ENCODE measurements at places on chromosomes 1 and 21.
A peak's percentile ranks its signal among the peaks of the same experiment; 100 is the strongest.

DNA sequence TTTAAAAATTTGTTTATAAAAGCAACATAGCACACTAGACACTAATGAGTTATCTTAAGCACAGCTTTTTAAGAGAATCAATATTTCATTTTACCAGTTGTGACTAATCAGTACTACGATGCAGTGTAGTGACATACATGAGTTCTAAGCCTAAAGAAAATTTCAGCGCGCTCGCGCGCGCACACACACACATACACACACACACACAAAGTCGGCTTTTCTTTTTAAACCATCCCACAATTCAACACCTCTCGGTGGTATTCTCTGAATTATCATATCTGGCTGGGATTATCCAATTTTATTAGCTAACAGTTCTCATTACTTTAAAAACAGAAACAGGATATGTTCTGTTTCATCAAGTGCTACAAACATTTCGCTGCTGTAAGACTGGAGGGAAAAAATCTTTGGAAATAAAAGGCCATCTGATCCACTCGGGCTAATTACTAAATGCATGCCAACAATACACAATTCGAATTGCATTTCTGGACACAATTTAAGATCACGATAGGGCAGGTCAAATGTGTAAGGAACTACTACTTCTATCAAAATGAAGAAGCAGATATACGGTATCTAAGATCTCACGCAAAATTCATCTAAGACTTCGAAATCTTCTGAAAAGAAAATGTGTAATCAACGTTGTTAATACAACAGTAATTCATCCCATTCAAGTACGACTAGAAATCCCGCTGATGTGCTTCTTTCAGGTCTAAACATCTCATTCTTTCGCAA lies 1.2 kb downstream of the TUT4 start:
- DNase-seq: peak; percentile 3

DNA sequence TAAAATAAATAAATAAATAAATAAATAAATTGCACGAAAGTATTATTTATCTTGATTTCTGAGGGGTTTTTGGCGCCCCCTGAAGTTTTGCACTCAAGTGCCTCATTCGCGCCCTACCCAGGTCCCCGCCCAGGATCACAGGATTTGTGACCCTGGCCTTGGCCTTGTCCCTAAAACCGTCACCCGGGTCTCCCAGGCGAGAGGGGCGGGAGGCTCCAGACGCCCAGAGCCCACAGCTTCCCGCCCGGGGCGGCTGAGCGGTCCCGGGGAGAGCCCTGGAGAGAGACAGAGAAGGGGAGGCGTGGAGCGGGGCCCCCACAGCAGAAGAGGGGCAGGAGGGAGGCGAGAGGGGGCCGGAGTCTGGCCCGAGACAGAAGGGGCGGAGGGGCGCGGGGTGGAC lies 91.8 kb upstream of the CASZ1 start:
- no peak for DNase-seq

DNA sequence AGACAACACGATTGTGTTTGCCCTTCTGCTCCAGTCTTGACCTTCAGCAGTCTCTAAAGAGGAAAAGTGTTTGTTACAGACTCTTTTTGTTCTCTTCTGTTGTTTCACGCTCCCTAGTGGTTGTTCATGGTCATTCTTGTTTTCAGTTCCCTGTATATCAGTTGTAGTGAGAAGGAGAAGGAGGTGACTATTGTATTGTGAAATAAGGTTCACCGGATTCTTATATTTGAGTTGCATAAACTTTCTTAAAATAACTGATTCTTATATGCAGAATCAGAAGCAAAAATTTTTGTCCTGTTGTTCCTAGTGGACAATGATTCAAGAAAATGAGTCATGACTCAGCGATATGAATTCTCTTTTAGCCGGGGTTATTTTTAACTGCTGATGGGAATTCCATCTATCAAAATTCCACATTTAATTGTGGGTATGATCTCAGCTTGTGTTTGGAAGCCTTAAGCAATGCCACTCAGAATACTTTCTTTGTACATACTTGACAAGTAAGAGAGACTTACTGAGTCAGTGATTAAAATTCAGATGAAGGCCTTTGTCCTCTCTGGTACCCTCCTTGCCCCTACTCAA lies 152.2 kb downstream of the CLEC20A start:
- no peak for DNase-seq

DNA sequence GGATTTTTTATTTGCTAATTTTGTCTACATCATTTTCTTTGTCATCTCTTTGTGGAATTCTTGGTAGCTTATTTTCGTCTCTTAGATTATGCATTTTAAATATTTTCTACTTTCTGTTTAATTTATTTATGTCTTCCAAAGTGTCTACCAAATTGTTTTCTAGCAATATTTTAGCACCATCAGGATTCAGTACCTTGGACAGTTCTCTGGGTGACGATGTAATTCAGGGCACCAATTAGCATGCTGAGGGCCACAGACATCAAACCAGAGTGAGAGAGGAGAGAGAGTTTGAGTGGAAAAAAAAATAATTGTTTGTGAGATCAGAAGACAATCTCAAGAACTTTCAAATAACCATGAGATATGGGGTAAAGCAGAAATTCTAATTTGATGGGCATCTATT lies 169.8 kb upstream of the CXADR start:
- DNase-seq: no peak

DNA sequence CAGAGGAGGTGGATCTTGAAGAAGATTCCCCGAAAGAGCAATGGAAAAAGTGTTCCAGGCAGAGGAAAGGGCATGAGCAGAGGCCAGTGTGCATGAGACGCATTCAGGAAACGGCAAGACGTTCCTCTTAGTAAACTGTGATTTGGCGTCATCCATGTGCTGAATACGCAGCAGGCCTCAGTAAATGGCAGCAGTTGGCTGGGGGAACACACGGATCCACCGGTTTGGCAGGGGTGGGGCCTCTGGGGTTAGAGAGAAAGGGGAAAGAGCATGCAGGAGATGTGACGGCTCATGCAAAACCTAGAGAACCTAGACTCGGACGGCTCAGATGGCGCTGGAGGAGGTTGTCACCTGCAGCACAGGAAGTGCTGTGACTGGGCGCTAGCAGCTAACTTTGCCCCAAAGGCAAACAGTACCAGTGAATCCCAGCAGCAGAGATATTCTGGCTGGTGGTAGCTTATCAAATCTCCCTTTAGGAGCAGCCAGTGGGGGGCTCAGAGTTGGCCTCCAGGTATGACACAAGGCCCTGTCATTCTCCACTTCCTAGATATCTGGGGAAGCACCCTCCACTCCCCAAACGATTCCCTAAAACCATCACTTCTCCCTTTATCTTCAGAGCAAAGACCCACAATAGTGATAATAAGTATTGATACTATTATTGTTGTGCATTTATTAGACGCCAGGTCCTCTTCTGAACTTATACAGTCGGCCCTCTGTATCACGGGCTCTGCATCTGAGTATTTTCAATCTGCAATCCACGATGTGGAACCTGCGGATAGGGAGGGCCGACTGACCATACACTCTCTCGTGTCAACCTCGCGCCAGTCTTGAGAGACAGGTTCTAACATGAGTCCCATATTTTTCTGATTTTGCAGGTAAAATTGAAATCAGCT lies 7.6 kb downstream of the LAPTM5 start:
- peak; percentile 65 for DNase-seq

DNA sequence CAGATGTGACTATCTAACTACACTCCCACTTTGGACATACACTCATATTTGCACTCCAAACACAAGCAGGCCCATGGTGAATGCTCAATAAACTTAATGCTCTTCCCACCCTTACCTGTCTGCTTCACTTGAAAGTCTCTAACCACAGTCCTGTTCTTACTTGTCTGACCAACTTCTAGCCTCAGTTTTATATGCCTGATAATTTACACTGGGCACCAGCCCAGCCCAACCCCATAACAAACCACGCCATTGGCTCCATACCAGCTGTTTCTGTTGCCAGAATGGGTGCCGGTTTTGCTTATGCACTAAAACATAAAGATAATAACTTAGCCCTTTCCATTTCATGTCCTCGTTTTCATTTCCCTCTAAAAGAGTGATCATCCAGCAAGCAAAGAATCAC lies 395.4 kb downstream of the NTNG1 start:
- no peak for DNase-seq

DNA sequence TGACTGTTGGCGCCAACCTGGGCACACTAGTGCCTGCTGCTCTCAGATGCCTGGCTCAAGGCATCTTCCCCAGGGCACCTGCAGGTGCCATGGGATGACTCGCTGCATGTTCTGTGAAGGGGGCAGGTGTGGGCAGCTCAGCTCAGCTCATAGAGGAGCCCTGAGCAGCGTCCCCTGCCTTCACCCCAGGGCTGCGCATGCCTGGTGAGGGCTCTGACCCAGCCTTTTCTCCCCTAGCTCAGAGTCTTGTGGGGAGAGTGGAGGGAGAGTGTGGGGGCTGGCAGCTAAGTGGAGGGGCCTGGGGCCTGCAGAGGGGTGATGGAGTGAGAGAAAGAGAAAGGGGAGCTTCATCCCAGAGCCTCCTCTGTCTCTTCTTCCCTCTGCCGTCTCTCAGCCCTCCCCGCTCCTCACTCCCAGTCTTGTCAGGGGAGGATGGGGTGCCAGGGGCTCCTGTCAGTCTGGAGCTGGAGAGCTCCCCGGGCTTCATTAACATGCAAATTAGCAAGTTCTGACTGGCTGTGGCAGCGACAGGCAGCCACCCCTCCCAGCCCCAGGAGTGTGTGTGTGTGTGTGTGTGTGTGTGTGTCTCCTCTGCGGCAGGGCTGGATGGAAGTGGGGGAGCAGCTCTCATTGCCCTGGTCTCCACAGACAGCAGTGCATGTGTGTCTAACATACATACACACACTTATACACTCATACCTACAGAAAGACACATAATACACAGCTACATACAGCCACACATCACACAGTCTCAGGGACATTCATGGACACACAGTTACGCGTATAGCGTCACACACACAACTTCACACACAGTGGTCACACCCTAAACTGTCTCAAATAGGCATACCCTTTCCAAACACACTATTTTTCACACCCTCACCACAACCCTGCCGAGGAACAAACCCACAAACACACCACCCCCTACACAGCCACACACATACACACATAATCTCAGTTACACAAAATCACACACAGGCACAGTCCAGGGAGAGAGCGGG lies 34.0 kb downstream of the FOXO6 start:
- DNase-seq: no peak

DNA sequence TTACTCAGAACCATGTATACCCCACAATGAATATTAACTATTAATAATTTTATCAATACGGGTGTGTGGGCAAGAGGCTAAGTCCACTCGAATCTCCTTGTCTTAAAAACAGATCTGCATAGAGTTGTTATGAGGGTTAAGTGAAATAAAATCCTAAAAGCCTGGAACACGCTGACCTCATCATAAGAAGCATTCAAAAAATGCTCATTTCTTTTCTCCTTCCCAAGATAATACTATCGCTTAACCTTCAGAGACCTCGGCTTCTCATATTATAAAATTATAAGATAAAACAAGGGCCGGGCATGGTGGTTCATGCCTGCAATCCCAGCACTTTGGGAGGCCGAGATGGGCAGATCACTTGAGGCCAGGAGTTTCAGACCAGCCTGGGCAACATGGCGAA lies 35.1 kb downstream of the LPAR3 start:
- no peak for DNase-seq

GRCh38 chr1:55120538-55120937 lies 81.2 kb downstream of the PCSK9 start:
- no peak for DNase-seq

- DNase-seq: no peak
Observed at GRCh38 chr1:193070386-193070753, 11.0 kb downstream of the RO60 start.

DNA sequence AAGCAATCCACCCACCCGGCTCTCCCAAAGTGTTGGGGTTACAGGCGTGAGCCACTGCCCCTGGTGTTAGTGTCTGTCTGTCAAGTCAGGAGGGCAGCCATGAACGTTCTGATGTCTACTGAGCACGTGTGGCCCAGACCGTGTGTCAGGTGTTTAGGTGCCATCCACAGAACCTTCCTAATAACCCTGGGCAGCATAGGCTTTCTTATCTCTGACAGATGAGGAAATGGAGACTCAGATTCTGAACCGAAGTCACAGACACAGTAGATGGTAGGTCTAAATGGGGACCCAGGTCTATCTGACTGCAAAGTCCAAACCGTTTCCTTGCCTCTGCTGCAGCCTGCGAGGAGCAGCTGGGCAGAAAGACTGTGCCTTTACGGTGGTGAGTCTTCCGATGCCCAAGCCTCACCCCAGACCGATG lies 622 bp upstream of the IL6R start:
- no peak for DNase-seq

DNA sequence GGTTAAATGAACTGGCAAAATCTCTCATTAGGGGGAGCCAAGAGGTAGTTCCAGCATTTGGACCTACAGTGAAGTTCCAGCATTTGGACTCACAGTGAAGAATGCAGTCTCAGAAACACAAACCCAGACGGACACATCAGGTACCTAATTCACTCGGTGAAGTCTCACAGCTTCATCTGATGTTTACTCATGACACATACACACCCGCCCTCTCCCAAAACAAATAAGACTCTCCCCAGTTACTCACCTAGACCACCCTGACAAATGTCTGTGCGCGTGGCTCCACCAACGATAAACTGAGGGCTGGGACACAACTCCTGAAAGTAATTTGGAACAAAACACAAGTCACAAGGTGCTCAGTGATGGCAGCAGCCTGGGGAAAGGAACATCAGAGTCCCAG lies 11.4 kb downstream of the CAPN8 start:
- DNase-seq: no peak

GRCh38 chr1:60906526-60906925 lies 175.8 kb upstream of the NFIA start:
- no peak for DNase-seq

GRCh38 chr1:52424813-52425212 lies 20.4 kb downstream of the PRPF38A start:
- no peak for DNase-seq

DNA sequence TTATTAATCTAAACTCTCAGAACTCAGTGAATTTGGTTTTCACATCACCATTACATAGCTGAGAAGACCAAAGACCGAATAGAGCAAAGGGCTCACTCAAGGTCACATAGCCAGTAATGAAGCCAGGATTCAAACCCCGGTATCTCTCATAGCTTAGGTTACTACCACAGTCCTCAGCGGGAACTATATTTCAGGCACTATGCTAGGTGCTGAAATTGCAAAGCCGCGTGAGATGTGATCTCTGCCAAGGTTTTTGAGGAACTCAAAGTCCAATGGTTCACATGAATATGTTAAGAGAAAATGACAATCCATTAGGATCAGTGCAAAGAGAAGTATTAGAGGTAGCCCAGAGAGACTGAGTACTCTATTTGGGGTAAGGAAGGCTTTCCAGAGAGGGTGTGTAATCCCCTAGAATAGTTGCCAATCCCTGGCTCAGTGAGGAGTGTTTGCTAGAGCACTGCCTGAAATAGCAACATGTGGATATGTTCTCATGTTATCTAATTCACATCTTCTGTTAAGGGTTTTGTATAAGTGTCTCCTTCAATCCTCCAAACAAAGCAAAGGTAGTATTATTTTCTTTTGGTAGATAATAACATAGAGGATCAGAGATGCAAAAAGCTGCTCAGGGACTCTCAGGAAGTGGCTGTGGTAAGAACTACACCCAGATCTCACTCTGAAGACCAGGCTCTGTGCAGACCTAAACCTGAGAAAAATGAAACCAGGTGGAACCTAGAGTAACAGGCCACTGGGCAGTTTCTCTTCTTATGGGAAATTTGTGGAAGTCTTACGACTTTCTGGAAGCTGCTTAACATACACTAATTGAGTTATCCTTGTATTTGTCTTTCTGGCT lies 93.1 kb upstream of the C8B start:
- no peak for DNase-seq

Measured in activated CD8-positive, alpha-beta memory T cell treated with anti-CD3 and anti-CD28 coated beads for 1 hour (primary cell).